ENCODE measurements at places on chromosomes 7 and 10. TPM values are rescaled to one million over a fixed set of nuclear protein-coding genes. Genes with fewer than 3 reads are reported as not detected.

The ENKUR gene
- total RNA-seq = not detected

The DRGX gene
- not detected for total RNA-seq

The GHRHR gene
- total RNA-seq = not detected

The SPDYE11 gene
- not detected for total RNA-seq

The IFIT1B gene
- not detected for total RNA-seq

The ARHGAP22 gene
- 0.30 TPM for total RNA-seq

The MYL7 gene
- total RNA-seq = not detected

The TMEM236 gene
- 0.11 TPM for total RNA-seq

The CALHM2 gene
- 124 TPM for total RNA-seq

The FAM25C gene
- not detected for total RNA-seq

The SPDYE16 gene
- 0.71 TPM for total RNA-seq

The CALY gene
- total RNA-seq = 3.1 TPM

The PDZD7 gene
- total RNA-seq = 1.1 TPM

The SLIT1 gene
- 0.44 TPM for total RNA-seq

The TMEM213 gene
- not detected for total RNA-seq

GRCh38 chr10:52488606-52489485 lies 174.8 kb downstream of the DKK1 start:
- DNase-seq = no peak

DNA sequence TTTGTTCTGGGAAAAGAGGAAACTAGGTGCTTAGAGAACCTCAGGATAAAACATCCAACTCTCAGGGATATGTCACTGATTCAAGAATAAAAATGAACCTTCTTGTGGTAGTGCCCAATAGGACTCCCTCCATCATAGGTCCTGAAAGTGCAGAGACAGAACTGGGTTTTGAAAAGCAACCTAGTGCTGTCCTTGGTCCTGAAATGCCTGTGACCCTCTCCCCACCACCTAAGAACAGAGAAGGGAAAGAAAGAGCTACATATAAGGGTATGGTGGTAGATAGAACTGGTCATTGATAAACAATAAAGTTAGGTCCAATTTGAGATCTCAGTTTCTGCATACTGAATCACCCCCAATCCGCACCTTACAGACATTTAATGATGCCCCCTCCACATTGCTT lies 953.3 kb downstream of the XPNPEP1 start:
- no peak for DNase-seq

- DNase-seq = no peak
These were observed 141.4 kb downstream of the GRID1 start for GRCh38 chr10:86225103-86225782.

DNA sequence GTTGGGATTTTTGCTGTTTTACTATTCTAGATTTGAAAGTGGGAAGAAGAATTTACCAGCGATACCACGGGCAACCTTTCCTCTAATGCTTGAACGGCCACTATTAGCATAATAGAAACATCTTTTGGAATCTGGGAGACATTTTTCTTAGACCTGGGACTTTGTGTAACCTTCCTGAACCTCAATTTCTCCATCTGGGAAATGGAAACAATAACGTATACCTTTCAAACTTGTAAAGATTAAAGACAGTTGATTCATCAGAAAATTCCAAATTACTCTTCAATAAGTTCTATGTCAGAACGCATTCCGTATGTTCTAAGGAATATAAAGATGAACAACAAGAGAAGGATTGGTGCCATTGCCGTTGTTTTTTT lies 453 bp upstream of the RNLS start:
- DNase-seq = no peak

GRCh38 chr10:4083509-4084003 lies 298.5 kb upstream of the KLF6 start:
- no peak for DNase-seq

DNA sequence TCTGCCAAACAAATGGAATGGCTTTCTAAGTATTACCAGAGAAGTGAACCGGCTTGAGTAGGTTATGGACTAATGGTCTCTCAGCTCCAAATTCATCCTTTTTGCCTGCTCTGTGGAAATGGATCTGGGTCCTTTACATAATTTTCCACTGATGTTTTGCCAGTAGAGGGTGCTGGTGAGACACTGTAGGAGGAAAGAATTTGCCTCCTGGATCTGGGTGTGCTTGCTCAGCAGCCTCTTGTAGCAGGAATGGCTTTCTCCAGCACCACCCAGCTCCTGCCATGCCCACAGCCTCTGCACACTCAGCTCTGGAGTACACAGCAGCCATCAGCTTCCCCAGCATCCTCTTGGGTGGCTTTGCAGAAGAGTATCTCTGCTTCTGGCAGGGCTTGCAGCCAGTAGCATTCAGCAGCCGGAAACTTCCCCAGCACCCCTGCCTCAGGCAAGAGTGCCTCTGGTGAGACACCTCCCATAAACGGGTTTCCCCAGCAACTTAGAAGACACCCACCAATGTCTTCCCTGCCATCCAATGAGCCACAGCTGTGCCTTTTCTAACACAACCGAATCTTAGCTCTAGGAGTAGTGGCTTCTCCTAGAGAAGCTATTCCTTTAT lies 235.0 kb upstream of the PLPP4 start:
- DNase-seq = no peak

GRCh38 chr10:133079836-133080682 lies 7.7 kb upstream of the ADGRA1 start:
- no peak for DNase-seq

DNA sequence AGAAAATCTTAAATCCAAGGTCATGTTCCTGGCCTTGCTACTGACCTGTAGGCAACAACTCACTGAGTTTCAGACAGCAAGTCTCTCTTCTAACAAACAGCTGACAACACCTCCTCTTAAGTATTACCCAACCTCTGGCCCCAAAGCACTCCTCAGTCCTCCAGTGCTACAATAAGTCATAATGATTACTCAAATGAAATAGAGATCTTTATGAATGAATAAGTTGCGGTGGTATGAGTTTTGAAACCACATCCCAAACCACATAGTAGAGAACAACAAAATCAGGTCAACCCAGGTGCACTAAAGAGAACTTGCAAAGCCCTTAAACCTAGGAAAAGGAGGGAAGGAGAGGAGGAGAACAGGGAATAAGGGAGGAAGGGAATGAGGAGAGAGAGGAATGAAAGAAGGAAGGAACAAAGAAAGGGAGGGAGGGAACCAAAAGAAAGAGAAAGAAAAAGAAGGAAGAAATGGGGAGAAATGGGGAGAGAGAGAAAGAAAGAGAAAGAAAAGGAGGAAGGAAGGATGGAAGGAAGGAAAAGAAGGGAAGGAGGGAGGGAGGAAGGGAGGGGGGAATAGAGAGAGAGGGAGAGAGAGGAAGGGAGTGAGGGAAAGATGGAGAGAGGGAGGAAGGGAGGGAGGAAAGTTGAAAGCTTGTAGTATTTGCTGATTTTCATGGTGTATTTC lies 142.8 kb upstream of the CALCR start:
- DNase-seq = no peak

- no peak for DNase-seq
These were observed 47.4 kb downstream of the TNS3 start for GRCh38 chr7:47534322-47535034.

DNA sequence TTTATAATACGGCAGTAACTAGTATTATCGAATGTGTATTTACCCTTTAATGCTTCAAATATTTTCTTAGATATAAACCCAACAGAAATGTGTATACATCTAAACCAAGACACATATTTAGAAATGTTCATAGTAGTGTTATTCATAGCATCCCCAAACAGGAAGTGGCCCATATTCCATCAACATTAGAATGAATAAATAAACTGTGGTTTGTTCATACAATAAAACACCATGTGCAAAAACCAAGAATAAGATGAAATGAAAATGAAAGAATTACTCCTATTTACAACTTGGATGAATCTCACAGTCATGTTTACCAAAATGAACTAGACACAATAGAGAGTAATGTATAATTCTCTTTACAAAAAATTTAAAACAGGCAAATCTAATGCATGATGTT lies 9.2 kb upstream of the CAV2 start:
- DNase-seq = no peak

GRCh38 chr7:155460926-155461613 lies 3.1 kb downstream of the EN2 start:
- DNase-seq = no peak

DNA sequence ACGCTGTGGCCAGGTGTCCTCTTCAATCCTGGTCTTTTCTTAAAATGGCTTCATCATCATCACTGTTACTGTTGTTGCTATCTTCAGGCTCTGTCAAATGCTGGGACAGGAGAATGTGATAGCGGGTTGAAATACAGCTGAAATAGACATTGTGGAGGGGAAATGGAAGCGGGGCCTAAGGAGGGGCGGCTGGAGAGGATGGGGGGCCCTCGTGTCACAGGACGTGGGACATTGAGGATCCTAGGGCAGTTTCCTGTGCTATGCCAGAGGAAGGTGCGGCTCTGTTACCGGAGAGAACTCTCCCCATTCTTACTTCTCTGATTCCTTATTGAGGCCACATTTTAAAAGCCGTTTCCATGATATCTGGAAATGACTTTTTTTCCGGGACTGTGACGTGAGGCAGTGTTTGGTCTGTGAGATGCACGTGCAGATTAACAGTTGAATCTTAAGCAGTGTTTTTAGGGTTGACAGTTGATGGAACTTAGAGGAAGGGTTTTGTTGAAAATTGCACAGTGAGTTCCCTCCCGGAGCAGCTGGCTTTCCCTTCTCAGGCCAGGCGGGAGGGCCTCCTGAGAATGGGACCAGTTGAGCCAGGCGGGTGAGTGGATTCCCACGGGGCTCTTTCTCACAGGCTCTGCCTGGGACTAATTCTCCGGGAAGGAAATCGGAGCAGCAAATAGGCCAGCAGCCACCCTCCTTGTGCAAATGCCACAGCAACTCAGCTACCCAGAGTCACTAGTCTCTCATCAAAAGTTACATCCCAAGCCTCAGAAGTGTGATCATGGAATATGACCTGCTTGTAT lies 125.2 kb downstream of the TACC2 start:
- DNase-seq = no peak

DNA sequence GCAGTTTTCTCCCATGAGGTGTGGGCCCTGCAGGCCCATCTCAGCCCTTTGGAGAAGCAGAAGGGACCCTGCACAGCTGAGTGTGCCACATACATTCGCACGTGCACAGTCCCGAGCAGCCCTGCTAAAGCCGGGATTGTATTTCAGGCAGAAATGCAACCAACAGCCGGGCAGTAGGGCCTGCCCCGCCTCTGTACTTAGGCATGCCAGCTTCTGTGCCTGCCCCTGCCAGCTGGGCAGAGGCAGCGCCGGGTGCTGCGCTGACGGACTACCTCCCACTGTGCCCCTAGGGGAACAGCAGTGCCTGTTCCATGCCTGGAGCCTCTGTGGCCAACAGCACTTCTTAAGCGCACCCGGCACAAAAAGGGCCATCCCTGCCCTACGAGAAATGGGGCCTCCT lies 170.3 kb downstream of the NEURL1 start:
- no peak for DNase-seq

DNA sequence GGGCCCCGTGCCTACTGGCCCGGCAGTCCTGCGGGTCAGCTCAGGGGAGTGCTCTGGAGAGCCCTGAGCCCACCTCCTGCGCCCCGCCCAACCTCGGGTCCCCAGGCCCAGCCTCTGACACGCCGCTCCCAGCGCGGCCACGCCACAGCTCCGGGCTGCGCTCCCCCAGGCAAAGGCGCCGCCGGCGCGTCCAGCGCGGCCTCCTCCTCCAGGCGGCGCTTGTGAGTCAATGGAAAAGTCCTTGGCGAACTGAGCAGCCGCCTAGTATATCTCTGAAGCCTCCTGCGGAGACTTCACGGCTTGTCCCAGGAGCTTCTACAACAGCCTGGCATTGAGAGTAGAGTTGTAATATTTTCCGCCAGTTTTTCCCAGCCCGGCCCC lies 29.5 kb upstream of the BMS1 start:
- peak; percentile 84 for DNase-seq

DNA sequence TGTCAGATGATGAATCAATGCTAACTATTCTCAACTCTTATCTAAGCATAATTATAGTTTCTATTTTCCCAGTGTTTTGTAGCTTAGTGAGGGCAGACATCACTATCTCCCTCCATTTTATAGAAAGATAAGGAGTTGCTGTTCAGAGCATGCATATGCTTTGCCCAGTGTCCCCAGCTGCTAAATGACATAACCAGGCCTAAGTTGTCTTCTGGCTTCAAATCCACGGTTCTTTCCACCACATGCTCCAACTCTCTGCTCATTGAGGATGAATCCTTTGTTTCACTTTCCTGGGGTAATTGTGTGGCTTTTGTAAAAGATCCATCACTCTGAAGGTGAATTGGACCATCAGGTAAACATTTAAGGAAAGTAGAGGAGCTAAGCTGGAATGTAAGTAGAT lies 134.0 kb downstream of the SNX10 start:
- DNase-seq = no peak

DNA sequence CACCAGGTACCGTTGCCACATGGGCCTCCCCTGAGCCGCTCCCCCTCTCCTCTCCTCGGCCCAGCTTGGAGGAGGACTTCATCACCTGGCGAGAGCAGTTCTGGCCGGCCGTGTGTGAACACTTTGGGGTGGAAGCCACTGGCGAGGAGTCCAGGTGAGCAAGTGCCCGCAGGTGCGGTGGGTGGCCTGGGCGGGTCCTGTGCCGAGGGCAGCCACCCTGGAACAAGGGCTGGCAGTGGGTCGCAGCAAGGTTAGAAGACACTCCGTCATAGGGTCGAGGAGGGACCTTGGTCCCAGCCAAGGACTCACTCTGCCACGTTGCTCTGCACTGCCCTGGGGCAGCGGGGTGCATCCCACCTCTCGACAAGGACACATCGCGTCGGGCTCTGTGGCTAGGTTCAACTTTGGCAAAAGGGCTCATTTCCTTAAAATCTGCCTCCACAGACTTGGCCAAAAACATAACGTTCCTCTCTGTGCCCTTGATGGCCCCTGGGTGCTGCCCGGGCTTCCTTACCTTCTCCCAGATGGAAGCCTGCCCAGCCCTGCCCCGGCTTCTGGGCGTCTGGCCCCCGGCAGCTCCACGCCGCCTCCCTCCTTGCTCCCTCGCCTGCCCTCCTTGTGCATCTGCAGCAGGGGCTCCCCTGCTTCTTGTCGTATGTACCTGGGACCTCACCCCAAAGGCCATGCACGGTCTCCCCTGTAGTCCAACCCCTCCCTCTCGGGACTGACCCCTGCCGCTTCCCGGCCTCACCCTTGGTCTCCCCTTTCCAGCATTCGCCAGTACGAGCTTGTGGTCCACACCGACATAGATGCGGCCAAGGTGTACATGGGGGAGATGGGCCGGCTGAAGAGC lies 12.7 kb downstream of the TMEM120A start:
- DNase-seq = no peak

GRCh38 chr10:45452268-45452667 lies 78.3 kb downstream of the ALOX5 start:
- no peak for DNase-seq
